Stimulated activated CD4-positive, alpha-beta T cell treated with anti-CD3 and anti-CD28 coated beads, Interleukin-12 subunit alpha, Interleukin-12 subunit beta, amount 100 ng/mL, for 48 hours (primary cell): ENCODE measurements at places on chromosomes 2 and 18.

DNA sequence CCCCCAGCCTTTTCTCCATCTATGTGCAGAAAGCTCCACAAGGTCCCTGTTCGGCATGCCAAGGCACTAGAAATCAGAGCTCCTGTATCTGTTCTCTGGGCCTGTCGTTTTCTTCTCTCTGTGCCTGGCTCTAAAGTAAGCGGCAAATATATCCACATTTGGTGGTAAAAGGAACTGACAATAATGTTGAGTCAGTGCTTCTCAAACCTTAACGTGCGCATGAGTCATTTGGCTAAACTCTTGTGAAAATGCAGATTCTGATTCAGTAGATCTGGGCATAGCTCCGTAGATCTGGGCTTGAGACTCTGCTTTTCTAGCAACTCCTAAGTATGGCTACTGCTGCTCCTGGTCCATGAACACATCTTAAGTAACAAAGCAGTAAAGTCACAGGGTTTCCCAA, 16.5 kb upstream of the ACSL3 start:
- DNase-seq, result no peak

DNA sequence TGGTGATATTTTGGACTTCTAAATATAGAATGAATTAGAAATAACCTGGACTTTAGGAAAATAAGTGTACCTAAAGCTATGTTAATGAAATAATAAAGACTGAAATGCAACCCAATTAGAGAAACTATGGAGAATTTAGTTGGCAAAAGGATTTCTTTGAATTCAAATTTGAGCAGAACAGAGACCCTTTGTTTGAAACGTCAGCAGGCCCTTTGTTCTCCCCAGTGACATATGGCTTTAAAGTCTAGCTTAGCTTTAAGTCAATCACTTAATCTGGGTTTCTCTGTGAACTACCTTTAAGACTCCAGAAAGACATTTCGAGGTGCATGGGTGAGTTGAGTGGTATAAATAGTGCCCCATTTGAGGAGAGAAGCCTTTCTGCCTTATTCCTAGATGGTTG, 130.5 kb upstream of the CREB1 start:
- no peak for DNase-seq

- no peak for DNase-seq
Observed at GRCh38 chr2:40512256-40512655, 60.4 kb upstream of the SLC8A1 start.

DNA sequence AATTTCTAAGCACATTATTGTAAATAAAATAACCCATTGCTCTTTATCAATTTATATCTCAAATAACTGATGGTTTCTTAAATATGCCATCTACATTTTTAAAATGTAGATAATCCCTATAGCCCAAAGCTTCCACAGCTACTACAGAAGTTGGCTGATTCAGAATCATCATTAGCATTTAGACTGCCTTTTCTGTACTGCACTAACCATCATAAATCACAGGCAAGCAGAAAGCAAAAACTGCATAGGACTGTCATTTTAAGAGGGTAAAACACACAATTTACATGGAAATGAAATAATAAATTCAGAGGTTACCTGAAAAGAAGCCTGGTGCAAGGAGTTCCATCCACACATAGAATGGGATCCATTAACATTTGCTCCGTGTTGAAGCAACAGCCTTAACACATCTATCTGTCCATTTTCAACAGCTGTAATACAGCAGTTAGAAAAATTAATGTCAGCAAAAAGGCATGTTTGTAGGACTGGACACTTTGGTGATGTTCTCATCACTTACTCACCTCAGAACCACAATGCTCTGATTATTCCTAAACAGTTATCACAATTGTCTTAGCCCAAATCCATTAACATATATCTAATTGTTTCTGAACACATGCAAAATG, 38.4 kb upstream of the CHAC2 start:
- DNase-seq, result no peak

DNA sequence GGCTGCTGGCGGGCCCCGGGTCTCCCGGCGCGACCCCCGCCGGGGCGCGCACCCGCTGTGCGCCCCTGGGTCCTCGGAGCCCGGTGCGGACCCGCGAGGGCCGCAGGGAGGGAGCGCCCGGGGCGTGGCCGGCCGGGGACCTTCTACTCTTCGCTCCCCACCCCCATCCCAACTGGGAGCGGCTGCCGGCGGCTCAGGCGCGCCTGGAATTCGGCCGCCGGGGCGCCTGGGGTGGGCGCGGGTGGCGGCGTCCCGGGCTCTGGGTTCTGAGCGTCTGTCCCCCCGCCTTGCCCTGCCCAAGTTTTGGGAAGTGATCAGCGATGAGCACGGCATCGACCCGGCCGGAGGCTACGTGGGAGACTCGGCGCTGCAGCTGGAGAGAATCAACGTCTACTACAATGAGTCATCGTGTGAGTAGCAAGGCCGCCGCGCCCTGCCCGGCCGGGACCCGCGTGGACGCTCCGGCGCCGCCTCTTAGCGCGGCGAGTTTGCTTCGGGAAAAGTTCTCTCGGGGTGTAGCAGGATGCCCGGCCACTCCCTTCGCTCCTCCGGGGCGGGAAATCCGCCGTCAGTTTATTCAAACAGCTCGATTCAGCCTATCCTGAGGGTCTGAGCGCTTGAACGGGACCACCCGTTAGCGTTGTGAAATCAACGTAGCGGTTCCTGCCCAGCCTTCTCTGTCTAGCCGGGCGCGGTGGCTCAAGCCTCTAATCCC, 502 bp downstream of the TUBB6 start:
- DNase-seq, result no peak

GRCh38 chr2:96637385-96638143, 548 bp downstream of the KANSL3 start:
- DNase-seq, result peak; percentile 80

- DNase-seq, result no peak
Observed at GRCh38 chr2:20106746-20107145, 55.3 kb upstream of the LAPTM4A start.

DNA sequence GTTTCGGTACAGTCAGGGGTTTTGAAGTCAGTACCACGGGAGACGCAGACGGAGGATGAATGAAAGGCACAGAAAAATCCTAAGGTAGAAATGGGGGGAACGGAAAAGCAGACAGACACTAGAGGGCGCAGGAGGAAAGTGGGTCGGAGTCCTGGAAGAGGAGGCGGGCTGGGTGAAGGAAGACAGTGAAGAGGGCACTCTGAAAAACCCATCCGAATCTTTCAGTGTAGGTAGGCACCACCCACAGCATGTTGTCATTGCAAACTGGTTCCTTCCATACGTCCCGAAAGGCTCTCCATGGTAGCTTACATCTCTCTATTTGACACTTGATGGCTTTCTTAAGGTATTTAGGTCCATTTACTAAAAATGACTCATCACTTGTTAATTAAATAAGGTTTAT, 18.5 kb upstream of the ZNF236 start:
- DNase-seq, result peak; percentile 65

GRCh38 chr2:156005999-156006712, 326.4 kb downstream of the NR4A2 start:
- DNase-seq, result no peak

- no peak for DNase-seq
Observed at GRCh38 chr2:170830166-170830565, 13.5 kb downstream of the GAD1 start.

GRCh38 chr2:183207110-183207509, 82.9 kb downstream of the NUP35 start:
- no peak for DNase-seq

DNA sequence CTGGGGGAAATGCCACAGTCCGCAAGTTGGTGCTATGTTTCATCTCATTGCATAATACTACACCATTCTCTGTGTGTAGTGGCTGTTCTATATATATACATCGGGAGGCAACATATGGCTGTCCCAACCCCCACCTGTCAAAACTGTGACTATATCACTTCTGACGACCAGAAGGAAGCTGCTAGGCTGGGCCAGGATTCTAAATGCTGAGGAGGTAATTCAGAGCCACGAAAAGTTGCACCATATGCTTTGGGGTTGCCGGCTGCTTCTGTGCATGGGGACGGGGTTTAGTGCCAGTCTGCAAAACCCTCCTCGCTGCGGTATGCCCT, 117.3 kb downstream of the MSH2 start:
- no peak for DNase-seq

GRCh38 chr2:212618636-212619035, 80.0 kb upstream of the ERBB4 start:
- DNase-seq, result no peak

GRCh38 chr2:196276421-196276820, 105.0 kb upstream of the STK17B start:
- no peak for DNase-seq

- DNase-seq, result no peak
Observed at GRCh38 chr2:183348492-183348891, 224.2 kb downstream of the NUP35 start.

DNA sequence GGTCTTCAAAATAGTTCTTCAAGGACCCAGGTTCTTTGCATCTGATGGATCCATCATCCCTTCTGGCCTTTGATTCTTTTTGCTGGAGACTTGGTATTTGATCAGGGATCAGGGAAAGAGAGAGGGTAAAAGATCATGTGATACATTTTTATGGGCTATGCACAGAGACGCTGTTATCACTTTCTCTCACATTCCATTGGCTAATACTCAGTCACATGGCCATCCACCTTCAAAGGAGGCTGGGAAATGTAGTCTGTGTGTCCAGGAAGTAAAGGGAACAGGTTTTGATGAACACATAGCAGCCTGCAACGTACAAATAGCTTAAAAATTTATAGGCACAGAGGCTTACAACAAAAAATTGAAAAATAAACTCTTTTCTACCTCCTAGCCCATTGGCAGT, 629.6 kb upstream of the FANCL start:
- no peak for DNase-seq

DNA sequence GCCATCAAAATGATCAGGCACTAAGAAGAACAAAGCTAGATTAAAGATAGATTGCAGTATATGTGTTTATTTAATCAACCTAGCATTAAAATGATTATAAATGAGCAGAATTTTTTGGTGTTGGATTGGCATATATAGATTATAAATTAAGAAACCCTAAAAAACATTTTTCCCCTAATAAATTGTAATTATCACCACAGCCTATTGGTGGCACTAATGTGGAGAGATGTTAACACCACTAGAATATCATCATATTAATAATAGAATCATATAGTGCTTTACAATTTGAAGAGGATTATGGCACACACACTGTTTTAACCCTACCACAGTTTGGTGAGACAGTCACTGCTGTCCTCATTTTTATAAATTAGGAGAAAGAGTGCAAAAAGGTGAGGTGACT, 112.4 kb upstream of the RND3 start:
- DNase-seq, result no peak

DNA sequence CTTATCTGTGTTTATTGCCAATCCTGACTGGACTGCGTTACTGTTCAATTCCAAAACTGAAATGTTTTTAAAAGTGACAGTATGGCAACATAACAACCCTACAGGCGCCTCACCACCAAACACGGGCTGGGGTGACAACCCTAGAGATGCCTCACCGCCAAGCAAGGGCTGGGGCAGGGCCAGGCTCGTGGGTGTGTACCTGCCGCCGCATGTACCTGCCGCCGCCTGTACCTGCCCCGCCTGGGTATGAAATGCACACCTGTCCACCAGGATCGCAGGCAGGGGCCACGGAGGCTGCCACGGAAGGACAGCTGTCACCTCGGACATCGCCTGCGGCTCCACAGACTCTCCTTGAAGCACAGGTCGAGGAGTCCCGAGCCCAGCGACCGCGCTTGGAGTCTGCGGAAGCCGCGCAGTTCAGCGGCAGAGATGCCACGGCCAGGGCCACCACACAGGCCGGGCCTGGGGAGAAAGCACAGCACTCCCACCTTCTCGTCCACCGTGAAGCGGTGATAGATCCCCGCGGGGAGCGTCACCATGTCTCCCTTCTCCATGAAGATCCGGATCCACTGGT, 18.9 kb downstream of the ADI1 start:
- DNase-seq, result no peak

DNA sequence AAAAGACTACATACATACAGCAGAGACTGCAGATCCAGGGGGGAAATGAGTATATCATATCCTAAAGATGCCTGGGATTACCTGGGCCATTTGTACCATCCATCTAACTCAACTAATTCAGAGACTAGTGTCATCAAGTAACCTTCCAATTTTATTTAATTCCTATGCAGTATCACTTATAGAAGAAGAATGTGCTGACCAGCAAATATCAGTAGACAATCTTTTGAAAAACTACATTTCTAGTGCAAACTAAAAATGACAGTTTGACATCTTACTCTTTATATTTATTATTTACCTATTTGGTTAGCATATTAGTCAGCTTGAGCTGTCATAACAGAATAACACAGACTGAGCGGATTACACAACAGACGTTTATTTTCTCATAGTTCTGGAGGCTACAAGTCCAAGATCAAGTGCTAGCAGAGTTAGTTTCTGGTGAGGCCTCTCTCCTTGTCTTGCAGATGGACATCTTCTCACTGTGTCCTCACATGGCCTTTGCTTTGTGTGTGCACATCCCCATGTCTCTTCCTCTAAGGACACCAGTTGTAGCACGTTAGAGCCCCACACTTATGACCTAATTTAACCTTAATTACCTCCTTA, 47.0 kb downstream of the NCKAP5 start:
- no peak for DNase-seq

DNA sequence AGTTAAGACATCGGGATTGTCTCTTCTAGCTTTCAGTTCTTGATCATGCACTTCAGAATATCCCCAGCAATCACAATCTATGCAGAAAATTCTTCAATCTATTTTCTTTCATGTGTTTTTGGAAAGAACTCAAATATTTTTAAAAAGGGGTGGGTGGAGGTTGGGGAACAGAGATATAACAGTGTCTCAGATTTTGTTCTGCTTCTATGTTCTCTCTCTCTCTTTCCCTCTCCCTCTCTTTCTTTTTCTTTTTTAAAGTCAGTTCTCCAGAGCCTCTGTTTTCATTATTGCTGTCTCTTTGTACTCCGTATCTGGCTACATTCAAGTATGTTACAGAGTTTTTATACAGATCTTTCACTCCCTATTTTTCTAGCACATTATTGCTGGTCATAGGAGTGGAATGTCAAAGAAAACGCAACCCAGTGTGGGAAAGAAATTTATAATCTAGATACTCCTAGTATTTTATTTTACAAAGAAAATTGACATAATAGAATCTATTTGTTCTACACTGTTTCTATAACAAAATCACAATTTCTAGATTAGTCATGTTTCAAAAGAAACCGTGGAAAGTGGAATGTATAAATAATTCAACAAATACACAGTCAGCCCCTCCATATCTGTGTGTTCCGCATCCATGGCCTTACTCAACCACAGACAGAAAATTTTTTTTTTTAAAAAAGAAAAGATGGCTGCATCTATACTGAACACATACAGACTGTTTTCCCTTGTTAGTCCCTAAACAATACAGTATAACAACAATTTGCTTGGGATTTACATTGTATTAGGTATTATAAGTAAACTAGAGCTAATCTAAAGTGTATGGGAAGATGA, 11.2 kb upstream of the NEMP2 start:
- no peak for DNase-seq

- no peak for DNase-seq
Observed at GRCh38 chr2:216787851-216788540, 71.9 kb downstream of the TNP1 start.

DNA sequence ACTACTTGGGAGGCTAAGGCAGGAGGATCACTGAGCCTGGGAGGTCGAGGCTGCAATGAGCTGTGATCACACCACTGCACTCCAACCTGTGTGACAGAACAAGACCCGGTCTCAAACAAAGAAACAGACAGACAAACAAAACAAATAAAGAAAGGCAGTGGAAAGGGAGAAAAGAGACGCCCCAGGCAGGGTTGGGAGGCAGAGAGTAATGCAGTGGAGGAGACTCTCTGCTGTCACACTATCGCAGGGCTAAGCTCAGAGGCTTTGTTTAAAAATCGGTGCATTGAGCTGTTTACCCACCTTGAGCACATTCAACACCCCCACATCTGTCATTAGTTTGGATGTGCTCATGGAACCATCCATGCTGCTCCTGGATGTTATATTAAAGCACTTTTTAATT, 84.2 kb upstream of the RMP24 start:
- DNase-seq, result no peak
